SJSA1 (cell line): ENCODE measurements at places on chromosomes 16 and 17. TPM values are rescaled to one million over a fixed set of nuclear protein-coding genes. Genes with fewer than 3 reads are reported as not detected.
A peak's percentile ranks its signal among the peaks of the same experiment; 100 is the strongest.

Gene TMEM219
- total RNA-seq, result 86.2 and 143 TPM in 2 replicates

Gene SEPTIN12
- not detected in 2 replicates for total RNA-seq

DNA sequence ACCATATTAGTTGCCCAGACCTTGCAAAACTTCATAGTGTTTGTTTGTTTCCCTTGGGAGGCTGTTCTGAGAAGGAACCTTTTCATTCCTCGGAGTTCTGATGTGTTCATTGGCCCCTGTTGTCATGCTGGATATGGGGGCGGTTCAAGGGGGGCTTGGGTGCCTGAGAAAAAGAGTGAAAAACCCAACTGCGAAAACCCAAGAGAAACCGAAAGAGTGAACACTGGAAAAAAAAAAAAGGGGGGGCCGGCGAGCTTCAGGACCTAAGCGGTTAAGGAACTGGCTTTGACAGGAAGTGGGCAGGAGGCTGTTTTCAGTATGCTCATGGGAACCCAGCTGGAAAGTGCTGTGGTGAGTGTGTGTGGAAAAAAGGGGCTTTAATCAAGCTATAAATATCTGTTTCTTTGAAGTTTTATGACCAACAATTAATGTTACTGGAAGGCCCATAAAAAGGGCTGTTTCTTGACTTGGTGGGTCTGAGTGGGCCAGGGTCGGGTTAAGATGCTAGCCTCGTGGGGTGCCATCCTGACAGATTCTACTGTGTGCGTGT lies 510.7 kb downstream of the MAF start:
- no peak overlapping the region for H3K4me3 ChIP-seq
- H3K36me3 ChIP-seq, result no peaks in the 10 kb centered on the region
- DNase-seq, result no peak
- H3K27me3 ChIP-seq, result no peaks in the 10 kb centered on the region
- no peak overlapping the region for H3K27ac ChIP-seq

Gene SCN4A
- total RNA-seq, result not detected in 2 replicates

DNA sequence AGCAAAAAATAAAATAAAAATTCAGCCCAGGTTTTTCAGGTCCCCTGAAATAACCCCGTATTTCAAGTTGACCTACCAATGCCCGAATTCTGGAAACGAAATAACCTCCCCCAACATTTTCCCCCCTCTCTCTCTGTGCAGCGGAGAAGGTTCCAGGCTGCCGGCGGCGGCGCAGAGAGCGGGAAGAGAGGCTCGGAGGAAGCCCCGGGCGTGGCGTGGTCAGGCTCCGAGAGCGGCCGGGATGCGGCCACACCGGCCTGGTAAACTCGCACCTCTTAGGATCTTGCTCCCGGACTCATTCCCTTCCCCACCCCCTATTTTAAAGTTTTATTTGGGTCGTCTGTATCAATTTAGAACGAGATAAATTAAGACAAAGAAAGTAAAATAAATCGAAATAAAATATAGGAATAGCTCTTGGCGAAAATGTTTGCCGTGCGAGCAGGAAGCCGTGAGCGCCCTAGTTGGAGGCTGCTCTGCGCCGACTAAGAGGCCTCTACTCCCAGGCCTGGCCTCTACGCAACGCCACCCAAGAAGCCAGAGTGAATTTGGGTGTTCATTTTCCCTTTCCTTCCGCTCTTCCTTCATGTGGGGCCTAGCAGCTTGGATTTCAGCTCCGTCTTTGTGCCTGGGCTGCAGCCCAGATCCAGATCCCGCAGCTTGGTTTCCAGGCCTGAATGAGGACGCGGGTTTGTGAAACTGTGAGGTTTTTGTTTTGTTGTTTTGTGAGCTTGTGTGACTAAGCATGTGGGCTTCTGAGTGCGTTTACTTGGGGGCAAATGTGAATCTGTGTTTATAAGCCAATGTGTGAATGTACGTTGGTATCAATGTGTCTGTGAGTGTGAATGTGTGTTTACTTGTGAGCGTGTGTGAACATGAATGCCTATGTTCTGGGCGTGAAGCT lies 1.5 kb upstream of the HOXB6 start:
- H3K27me3 ChIP-seq, result peaks cover 15% of the 10 kb centered on the region
- H3K4me3 ChIP-seq, result no peak overlapping the region
- no peak overlapping the region for H3K27ac ChIP-seq
- peaks cover 25% of the 10 kb centered on the region for H3K4me1 ChIP-seq

GRCh38 chr16:14502256-14502875 lies 127.7 kb downstream of the PARN start:
- peaks cover 39% of the 10 kb centered on the region for H3K4me1 ChIP-seq
- no peaks in the 10 kb centered on the region for H3K27me3 ChIP-seq
- no peak overlapping the region for H3K4me3 ChIP-seq
- DNase-seq, result no peak
- no peaks in the 10 kb centered on the region for H3K36me3 ChIP-seq
- H3K27ac ChIP-seq, result peak overlapping the region; percentile 42

Gene PDE6G
- not detected in 2 replicates for total RNA-seq

Gene KRTAP3-1
- total RNA-seq, result not detected in 2 replicates

- H3K4me1 ChIP-seq, result no peaks in the 10 kb centered on the region
- no peak overlapping the region for H3K4me3 ChIP-seq
- no peaks in the 10 kb centered on the region for H3K36me3 ChIP-seq
- H3K27me3 ChIP-seq, result no peaks in the 10 kb centered on the region
Observed at GRCh38 chr16:12794486-12795387, 8.9 kb downstream of the CPPED1 start.

DNA sequence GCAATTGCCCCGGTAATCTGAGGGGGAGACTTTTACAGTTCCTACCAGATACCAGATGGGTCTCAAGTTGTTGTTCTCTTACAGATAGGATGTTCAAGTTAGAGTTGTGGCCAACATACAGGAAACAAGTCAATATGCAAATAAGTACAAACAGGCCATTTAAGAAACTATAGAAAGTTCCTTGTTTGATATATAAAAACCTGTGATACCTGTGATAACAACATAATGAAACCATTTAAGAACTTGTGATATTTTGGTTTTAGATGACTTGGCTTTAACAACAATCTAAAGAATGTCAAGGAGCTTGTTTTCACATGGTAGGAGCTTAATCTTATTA lies 16.8 kb downstream of the CDR2 start:
- peaks cover 31% of the 10 kb centered on the region for H3K4me1 ChIP-seq
- H3K36me3 ChIP-seq, result peaks cover 49% of the 10 kb centered on the region
- H3K27ac ChIP-seq, result no peak overlapping the region; the same call in 1 of the 2 replicates
- no peak for DNase-seq
- H3K4me3 ChIP-seq, result no peak overlapping the region
- no peaks in the 10 kb centered on the region for H3K27me3 ChIP-seq

Gene GPS2
- total RNA-seq, result 86.3 and 112 TPM in 2 replicates

Gene EVPL
- not detected in 2 replicates for total RNA-seq

Gene CYGB
- 4.4 and 5.2 TPM in 2 replicates for total RNA-seq

GRCh38 chr16:30054451-30054850 lies 11.1 kb upstream of the ALDOA start:
- H3K4me3 ChIP-seq, result no peak overlapping the region
- H3K4me1 ChIP-seq, result peaks cover 23% of the 10 kb centered on the region
- H3K27ac ChIP-seq, result no peak overlapping the region
- DNase-seq, result no peak

DNA sequence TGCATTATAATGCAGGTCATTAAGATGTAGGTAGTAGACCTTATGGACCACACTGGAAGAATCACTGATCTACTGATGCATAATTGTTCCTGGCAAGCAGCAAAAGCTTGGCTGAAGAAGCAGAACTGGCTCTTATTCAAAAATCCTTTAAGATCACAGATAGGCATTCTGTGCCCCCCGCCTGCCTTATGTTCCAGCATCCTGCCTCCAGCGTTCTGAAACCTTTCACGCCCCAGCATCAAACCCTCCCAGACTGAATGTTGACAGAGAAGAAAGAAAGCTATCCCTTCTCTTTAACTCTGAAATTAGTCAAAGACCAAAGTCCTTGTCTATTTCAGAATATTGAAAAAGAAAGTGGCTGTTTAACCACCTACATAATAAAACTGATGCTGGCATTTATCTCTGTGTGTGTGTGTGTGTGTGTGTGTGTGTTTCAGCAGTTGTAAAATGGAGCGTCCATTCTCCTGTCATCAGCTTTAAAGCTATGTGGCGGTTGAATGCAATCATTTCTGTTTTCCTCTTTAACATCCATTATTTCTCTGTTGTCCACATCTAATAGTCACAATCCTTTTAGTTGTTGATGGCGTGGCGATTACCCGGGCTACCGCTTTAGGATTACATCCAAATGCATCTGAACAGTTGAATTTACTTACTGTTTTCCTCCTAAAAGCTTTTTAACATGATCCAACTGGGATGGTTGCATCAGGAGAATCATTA lies 350.4 kb downstream of the HS3ST4 start:
- no peaks in the 10 kb centered on the region for H3K4me1 ChIP-seq
- DNase-seq, result no peak
- no peak overlapping the region for H3K27ac ChIP-seq

- H3K27me3 ChIP-seq, result no peaks in the 10 kb centered on the region
- H3K4me3 ChIP-seq, result no peak overlapping the region
- no peaks in the 10 kb centered on the region for H3K4me1 ChIP-seq
- no peak overlapping the region for H3K27ac ChIP-seq
Observed at GRCh38 chr16:12256921-12257320, 280.4 kb downstream of the SNX29 start.

- peaks cover 30% of the 10 kb centered on the region for H3K4me1 ChIP-seq
- peaks cover 8% of the 10 kb centered on the region for H3K36me3 ChIP-seq
- no peak overlapping the region for H3K4me3 ChIP-seq
- peak overlapping the region; percentile 69 for H3K27ac ChIP-seq
- DNase-seq, result no peak
Observed at GRCh38 chr16:88013091-88013609, 61.9 kb downstream of the BANP start.
